Activated gamma-delta T cell (primary cell): ENCODE measurements at places on chromosomes 6 and 20.

- DNase-seq, result no peak
Measured at GRCh38 chr20:22008456-22008855, 303.0 kb downstream of the PAX1 start.

DNA sequence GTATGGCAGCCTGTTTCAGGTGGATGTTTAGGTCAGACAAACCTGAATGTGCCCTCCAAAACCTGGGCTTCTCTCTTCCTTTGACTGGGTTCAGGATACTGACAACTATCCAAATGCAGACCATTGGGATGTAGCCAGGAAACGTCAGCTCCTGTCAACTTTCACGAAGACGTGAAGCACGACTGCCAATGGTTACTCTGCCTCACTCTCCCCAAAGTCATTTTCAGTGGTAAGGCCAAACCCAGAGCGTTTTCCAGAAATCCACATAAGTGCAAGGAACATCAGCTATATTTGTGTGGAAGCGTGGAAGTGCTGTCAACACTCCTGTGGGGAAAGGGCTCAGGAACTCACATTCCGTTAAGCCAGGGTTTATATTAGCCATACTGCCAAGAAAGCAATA is 20.1 kb upstream of the RCAN2 start:
- DNase-seq, result no peak

DNA sequence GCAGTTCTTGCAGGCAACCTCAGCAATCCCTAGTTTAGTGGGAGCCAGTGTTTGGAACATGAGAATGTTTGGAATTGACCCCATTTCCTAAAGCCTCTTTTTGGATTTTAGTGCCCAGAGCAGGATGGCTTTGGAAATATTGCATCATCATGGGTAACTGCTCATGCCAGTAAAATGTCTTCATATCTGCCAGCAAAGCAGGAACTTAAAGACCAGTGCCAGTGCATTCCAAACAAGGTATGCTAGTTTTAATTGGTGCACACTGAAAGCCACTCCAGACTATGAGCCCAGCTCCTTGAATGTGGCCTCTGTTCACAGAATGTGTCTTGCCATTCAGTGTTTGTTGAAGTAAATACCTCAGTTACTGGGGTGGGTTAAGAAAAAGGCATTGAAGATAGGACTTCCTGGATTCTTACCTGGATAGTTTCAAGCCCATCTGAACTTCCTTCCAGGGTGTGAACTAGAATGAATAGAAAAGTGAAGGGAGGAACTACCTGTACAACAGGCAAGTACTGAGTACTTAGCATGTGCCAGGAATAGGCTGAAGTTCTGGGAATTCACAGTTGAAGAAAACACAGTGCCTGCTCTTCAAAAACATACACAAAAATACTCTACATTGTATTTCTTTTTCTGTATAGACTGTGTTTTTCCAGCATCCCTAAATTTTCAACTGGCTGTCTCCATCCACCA is 70.5 kb downstream of the COL19A1 start:
- DNase-seq, result no peak

GRCh38 chr20:51861726-51862466 is 59.6 kb upstream of the SALL4 start:
- no peak for DNase-seq

- DNase-seq, result no peak
Measured at GRCh38 chr6:121105461-121105860, 228.8 kb downstream of the TBC1D32 start.

DNA sequence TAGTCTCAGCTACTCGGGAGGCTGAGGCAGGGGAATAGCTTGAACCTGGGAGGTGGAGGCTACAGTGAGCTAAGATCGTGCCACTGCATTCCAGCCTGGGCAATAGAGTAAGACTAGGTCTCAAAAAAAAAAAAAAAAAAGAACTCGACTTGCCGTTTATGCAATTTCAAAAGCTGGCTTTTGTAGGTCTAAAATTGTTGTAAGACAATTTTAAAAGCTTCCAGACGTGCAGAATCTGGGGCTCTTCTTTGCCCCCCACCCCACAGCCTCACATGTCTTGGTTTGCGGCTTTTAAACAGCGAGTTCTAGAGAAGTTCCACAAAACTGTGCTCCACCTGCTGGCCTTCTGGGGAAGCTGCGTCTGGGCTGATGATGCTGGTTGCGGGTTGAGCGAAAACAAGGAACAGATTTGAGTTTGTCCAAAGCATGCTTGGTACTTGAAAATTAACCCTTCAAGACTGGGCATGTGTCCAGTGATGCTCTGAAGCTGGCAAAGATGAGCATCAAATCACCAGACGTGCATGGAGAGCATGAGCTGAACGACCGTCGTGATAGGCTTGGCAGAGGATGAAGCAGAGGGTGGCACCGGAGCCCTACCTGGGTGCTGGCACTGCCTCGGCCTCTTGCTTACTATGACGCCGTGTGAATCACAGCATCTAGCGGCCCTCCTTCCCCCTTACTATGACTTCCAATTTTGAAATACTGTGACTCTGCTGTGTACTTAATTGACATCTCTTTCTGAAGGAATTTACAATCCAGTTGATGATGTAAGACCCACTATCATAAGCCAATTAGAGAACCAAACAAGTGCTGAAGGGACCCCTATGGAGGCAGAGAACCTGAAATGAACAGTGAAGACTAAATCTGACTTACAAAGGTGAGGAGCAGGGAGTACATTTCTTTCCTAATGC is 171.4 kb downstream of the GMPR start:
- DNase-seq, result no peak

GRCh38 chr6:158812611-158813010 is 6.6 kb downstream of the EZR start:
- no peak for DNase-seq

DNA sequence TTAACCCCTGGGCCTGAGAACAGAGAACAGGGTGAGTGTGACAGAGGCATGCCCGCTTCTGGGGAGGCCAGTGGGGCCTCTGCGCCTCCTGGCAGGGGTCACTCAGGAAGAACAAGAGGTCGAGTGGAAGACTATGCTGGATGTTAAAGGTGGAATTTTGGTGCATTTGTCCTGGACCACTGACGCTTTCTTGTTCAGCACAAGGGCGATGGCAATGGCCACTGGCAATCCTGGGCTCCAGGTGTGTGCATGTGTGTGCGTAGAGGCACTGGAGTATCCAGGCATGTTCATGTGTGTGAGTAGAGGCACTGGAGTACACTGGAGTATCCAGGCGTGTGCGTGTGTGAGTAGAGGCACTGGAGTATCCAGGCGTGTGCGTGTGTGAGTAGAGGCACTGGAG is 23.5 kb upstream of the NPBWR2 start:
- no peak for DNase-seq

GRCh38 chr6:33860706-33861474 is 57.1 kb upstream of the MLN start:
- DNase-seq, result no peak

DNA sequence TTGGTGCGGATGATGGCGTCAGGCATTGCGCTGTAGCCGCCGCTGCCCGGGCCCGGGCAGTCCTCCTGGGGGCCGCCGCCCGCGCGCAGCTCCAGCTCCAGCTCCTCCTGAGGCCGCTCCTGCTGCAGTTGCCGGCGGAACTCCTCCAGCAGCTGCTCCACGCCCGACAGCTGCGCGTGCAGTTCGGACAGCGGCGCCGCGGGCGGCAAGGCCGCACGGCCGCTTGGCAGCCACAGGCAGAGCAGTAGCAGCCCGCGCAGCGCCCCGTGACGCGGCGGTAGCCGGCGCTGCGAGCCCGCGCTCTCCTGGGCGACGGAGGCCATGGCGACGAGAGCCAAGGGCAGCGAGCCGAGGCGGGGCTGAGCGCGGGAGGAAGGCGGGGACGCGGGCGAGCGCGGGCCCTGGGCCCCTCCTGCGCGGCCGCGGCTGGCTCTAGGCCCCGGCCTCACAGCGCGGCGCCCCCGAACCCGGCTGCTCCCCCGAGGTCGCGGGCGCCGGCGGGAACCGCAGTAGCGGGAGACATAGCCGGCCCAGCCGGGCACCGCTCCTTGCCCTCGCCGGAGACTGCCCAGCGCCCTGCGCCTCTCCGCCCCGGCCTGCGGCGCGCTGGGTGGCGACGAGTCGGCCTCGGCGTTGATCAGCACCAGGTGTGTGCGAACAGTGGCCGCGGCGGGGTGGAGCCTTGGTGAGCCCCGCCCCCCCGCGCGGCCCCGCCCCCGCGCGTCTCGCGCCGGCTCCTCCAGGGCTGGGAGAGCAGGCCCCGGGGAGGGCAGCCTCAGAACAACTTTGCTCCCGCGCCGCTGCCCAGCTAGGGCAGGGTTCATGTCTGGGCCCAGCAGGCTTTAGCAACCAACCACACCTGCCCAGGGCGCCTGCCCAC is at the start of gene LRP11:
LRP11 (minus strand) TSS at position 662 of the 880 bp plus-strand sequence; CDS start at position 323, 339 bp downstream.
- DNase-seq, result peak; percentile 62

- DNase-seq, result no peak
Measured at GRCh38 chr6:36824253-36824652, 15.0 kb downstream of the CPNE5 start.

DNA sequence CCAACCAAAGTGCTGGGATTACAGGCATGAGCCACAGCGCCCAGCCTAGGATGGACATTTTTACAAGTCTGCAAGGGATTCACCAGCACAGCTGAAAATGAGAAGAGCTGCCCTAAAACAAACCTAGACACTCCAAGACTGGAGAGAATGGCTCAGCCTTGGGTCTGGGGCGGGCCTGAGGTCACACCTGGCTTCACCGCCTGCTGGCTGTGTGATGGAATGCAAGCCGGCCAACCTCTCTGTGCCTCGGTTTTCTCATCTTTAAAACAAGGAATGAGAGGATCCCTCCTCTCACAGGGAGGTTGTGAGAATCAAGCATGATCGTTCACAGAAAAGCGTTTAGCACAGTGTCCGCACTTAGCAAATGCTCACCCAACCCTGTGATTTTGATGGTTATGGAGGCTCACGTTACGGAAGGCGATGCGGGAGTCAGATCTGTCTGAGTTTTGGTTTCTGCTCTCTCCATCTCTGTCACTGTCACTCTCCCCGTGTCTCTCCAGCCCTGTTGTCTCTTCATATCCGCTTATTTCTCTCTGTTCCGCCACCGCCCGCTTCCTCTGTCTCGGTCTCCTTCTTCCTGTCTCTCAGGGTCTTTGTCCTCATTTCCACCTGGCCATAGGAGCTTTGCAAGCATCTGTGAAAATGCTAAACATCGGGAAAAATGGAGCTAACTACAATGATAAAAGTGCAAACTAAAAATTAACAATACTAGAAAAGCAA is 47.6 kb downstream of the CEBPB start:
- no peak for DNase-seq

DNA sequence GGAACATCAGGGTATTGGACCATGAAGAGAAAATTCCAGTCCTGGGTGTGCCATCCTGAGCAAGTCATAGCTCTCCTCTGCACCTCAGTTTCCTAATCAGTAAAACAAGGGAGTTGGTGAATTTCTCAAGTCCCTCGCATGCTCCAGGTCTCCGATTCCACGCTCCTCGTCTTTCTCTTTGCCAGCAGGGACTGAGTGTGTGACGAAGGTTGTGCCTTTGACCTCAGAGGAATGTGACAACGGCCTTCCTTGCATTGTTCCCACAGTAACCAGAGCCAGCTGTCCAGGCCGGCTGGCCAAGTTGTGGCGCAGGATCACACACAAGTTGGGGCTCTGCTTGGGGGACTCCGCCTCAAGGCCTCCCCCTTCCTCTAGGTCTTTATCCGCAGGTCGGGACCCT is 217.3 kb downstream of the ATXN1 start:
- DNase-seq, result no peak
